ENCODE measurements at places on chromosomes 4 and X.
A peak's percentile ranks its signal among the peaks of the same experiment; 100 is the strongest.

- DNase-seq: no peak
Observed at GRCh38 chr4:7390906-7391636, 43.7 kb downstream of the PSAPL1 start.

GRCh38 chrX:24343719-24344118, 16.7 kb upstream of the SUPT20HL1 start:
- DNase-seq: no peak

DNA sequence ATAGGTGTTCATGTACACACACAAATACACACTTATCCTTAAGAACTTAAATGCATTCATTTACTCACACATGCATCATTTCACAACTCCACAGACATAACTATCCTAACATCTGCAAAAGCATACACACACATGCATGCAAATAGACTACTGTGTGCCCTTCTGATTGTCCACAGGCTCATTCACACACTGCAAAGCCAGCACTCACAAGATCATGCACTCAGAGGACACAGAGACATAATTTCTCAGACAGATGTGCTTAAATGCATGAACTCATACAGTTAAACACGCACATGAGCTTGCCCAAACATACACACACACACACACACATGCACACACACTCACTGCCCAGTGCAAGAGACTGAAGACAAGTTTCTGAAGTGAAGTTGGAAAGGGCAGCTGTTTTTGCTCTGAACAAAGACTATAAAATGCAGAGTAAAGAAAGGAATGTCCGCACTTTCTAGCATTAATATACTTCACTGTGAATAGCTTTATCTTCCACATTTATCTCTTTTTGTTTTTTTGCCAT, 1018.0 kb upstream of the HS3ST1 start:
- no peak for DNase-seq

GRCh38 chr4:2827874-2828751, 15.5 kb upstream of the ADD1 start:
- no peak for DNase-seq

- DNase-seq: no peak
Observed at GRCh38 chr4:70681704-70682103, 6.6 kb upstream of the UTP3 start.

- no peak for DNase-seq
Observed at GRCh38 chr4:2261110-2261852, 628 bp downstream of the MXD4 start.

DNA sequence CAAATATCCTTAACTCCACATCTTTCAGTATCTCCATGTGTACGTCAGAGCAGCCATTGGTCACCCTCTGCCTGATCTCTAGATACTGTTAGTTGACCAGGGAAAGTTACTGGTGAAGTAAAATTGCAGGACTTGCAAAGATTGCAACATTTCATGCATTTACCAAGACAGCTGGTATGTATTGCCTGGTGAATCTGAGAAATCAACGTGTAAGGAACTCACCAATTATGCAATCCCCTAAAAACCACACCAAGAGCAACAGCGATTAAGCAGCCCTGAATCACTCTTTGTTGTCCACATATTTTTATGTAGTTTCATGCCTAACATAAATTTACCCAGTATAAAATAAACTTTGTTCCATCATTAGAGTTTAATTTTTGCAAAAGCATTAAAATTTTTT, 271.2 kb downstream of the NLGN4X start:
- DNase-seq: no peak

- DNase-seq: no peak
Observed at GRCh38 chr4:82053396-82053795, 320.4 kb downstream of the HNRNPD start.

DNA sequence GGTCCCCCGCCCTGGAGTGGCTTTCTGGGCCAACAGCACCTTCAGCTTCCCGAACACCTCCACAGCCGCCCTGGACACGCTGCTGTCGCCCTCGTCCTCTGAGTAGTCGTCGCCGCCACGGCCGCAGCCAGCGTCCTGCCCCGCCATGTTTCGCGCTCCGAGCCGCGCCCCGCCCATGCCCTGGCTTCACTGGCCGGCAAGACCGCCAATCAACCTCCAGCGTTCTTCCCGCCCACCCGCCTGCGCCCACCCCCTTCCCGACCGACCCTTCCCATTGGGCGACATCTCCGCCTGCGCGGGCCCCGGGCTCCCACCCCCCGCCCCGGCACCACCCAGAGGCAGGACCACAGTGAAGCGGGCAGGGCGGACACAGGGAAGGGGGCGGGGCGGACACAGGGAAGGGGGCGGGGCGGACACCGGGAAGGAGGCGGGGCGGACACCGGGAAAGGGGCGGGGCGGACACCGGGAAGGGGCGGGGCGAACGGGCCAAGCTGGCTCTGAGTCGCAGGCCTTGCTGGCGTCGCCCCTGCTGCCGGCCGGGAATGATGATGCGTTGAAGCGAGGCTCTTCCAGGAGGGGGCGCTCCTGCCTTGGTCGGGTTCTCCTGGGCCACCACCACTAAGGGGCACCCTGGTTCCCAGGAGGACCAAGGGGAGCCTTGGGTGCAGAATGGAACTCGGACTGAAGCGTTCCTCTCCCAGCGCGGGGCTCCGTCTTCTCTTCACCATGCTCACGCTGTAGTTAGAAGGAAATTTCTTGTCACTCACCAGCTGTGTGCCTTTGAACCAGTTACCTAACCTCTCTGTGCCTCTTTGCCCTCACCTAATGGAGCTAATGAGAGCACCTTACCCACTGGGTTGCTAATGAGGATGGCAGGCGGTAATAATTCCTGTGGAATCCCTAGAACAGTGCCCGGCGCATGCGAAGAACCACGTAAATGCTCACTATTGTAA, at the start of gene HAUS7:
TSS of gene HAUS7 (minus strand) at position 166 of the 953 bp plus-strand sequence. CDS start at position 147, 19 bp downstream.
- peak; percentile 23 for DNase-seq

DNA sequence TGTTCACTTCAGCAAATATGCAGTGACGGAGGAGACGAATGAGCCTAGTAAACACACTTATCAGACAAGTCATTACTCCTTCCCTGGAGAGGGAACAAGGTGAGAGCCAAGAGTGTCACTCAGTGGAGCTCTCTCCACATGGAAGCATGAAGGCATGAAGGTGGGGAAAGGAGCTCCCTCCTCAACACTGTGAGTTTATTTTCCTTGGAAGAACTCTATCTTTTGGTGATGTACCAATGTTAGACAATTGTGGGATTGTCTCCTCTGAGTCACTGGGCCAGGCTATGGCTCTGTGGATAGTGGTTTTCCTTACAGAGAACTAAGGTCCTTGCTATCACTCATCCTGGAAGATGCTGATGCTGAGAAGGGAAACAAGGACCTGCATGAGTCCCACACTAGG, 200.2 kb downstream of the CPEB2 start:
- no peak for DNase-seq

- DNase-seq: no peak
Observed at GRCh38 chr4:31351695-31352094, 631.5 kb downstream of the PCDH7 start.

DNA sequence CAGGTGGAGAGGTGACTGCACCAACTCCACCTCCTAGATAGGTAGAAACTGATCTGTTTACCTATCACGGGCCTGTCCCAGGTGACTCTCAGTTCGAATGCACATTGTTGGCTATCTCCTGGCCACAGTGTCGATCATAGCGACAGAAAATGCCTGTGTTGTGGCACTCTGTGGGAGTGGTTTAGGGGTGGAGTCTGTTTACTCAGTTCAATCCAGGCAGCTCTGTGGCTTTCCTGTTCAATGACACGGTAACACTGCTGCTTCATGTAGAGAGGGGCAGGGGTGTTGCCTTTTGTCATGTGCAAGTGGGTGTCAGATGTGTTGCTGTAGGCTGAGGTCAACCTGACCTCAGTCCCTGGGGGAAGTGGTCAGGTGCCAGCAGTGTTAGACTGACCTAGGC, 1602.4 kb downstream of the TECRL start:
- DNase-seq: no peak

DNA sequence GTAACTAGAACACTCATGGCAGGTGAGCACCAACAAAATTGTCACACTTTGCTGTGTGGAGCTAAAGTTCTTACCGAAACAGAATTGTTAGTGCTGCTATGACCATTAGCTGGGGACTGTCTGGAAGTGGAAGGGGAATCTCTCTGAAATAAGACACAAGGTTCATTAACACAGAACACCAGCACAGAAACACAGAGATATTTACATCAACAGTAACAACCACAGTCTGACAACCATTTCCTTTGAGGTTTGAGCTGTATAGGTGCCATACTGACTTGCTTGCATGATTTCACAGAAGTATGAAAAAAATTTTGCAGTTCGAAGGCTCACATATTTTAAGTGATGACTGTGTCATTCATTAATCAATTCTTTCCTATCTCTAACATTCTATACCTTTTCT, 109.8 kb downstream of the NYX start:
- no peak for DNase-seq

DNA sequence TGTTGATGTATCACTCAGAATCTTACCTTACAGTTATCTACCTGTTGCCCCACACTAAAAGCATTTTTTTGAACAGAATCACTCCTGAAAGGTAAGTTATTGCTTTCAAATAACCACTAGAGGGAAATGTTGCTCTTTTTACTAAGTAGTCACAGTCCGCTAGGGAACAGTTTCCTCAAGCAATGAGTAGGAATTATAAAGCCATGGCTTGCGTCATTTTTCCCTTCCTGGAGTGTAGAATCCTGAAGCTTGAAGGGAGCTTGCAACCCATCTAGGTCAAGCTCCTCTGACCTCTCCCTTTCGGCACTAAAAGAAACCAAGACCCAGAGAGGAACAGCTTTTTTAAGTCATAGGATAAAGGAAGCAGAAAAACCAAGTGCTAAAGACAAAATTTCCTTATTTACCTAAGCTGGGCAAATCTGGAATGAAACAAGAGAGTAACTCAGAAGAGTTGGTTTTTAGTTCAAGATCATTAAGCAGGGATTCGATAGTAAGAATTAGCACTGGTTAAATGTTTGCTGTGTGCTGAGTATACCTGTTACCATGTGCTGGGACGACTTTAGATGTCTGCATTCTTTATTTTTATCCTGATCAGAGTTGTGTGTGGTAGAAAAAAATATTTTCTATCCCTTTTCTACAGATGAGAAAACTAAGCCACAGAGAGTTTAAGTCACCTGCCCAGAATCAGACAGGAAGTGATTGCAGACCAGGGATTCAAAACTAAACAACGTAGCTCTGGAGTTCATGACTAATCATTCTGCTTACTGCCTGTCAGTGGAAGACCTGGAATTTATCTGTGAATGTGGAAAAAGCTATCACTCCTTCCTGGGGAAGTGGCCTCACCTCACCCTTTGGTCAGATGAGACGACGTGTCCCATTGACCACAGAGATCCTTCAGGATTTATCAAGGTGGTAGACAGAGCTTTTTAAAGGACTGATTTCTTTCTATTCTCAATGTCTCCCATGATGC, 631.5 kb downstream of the RAB28 start:
- peak; percentile 48 for DNase-seq

DNA sequence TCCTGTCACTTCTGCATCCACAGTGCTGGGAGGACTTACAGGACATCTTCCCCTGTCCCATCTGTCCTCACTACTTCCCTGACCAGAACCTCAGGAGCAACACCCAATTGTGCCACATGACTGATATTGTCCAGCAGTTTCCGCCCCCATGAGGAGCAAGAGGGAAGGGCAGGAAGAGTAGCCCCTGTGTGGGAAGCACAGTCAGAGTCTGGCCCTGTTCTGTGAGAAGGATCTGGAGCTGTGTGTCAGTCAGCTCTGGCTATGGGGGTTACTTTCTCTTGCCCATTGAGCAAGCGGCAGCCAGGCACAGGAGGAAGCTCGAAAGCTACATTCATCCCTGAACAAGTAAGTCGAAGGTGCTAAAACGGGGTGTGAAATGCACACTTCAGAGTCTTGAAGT, 14.8 kb upstream of the TRIM60 start:
- DNase-seq: no peak

- peak; percentile 71 for DNase-seq
Observed at GRCh38 chr4:156976147-156976546, 4.5 kb upstream of the PDGFC start.

- no peak for DNase-seq
Observed at GRCh38 chr4:128716338-128716737, 93.2 kb upstream of the JADE1 start.

GRCh38 chrX:4451591-4451990, 738.1 kb upstream of the PRKX start:
- no peak for DNase-seq

DNA sequence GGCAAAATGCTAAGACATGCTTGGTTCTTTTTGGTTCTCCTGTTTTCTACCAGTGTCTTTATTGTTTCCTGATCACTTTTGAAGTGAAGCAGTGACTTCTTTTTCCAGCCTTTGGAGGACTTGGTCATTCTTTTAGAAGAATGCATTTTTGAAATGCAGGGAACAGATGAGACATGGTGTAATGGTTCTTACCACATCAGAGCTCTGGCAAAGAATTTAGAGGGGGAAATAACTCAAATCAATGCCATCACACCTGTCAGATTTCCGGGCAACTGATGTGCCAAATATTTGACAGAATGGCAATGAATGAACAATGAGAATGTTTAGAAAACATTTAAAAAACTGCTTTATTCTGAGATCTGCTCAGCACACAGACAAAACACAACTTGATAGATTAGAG, 519.6 kb downstream of the IQCM start:
- DNase-seq: no peak

- no peak for DNase-seq
Observed at GRCh38 chrX:71666240-71667223, 814 bp upstream of the LOC101059915 start.

DNA sequence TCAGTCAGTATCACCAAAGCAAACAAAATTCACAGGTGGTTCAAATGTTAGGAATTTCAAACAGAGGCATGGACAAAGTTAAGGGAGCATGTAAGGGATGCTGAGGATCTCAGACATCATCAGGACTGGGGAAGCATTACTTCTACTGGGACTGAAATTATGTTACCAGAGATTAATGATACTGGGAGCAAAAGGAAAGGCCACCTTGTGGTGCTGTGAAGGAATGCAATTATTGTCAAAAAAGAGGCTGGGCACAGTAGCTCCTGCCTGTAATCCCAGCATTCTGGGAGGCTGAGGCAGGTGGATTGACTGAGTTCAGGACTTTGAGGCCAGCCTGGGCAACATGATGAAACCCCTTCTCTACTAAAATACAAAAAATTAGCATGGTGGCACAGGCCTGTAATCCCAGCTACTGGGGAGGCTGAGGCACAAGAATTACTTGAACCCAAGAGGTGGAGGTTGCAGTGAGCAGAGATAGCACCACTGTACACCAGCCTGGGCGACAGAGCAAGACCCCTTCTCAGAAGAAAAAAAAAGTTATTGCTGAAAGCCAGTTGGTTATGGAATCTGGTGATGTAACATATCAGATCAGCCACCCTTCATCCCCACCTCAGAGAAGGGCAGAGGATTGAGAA, 954.3 kb downstream of the PCDH7 start:
- DNase-seq: no peak

DNA sequence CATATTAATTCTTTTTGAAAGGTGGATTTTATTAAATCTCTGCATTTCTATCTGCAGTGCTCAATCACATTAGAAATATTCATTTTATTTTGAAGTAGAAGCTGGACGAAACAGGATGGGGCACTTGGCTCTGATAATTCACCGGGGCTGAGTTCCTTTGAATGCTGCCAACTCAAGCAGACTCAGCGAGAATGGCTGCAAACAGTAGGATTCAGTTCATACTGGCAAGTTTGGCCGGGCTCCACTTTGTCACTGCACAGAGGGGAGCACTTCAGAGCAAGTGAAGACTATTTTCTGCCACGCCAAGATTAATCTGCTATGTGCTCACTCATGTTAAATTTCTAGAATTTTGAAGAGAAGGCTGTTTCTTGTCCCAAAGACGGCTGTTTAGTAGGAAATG, 30.7 kb upstream of the KLHL8 start:
- no peak for DNase-seq

- DNase-seq: no peak
Observed at GRCh38 chrX:109774136-109774535, 41.1 kb upstream of the ACSL4 start.

Data from kidney epithelial cell (primary cell).